NCI-H446 (cell line): ENCODE measurements at places on chromosomes 3 and 15.

DNA sequence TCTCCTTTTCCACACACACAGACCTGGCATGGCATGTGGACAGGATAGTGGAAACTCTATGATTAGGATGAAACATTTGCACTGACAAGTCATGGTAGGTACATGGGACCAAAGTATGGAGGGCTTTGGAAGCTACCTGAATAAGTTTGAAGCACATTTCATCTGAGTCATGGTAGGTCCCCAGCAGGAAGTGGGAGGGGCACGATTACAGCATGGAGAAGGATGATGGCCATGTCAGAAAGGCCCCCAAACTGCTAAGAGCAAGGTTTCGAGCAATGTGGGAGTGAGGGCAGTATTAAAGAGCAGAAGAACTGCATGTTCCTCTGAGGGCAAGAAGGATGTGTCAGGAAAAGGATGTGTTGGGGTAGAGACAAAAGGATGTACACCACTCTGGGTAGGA is 51.5 kb upstream of the CSTA start:
- no peak for DNase-seq

DNA sequence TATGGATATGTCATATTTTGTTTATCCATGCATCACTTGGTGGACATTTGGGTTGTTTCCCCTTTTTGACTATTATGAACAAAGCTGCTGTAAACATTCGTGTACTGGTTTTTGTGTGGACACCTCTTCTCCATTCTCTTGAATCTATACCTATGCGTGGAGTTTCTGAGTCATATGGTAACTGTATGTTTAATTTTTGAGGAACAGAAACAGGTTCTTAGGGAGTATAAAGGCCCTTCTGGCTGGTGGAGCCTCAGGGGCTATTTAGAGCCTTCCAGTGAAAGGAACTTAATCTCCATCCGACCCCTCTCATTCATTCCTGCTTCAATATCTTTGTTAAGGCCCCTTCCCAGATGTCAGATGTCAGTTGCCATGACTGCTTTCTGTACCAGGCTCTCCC is 14.1 kb upstream of the CTXND1 start:
- DNase-seq = no peak

- no peak for DNase-seq
Measured at GRCh38 chr3:170079536-170080165, 41.9 kb downstream of the GPR160 start.

DNA sequence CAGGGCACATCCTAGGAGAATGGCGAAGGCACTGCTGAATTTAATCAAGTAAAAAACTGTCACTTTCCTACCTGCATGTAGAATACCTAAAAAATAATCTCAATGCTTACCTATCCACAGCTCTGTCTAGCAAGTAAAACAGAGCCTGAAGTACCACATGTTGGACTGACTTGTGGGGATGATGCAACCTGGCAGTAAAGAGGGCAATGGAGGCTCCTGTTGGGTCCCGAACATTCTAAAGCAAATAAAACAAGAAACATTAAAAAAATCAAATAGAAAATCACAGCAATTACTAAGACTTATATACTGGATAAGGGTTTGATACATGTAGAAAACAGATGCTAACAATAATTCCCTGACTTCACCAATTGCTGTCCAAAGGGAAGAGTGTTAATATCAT is 56.1 kb downstream of the PTPN9 start:
- no peak for DNase-seq

DNA sequence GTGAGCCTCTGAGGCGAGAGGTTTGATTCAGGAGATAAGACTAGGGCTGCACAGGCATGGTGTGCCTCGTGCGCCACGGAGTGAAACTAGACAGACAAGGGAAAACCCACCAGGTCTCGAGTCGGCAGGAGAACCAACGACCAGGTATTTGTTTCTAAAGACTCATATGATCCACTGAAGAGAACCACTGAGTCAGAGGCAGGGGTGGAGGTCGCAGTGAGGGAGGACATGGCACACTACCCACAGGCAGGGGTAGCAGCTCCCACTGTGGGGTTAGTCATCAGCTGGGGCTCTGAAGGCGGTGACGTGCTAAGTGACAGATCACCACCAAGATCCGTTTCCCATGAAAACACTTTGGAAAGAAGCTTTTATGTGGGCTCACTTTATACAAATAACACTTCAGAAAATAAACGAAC is 45.7 kb downstream of the CHSY1 start:
- no peak for DNase-seq
